ENCODE measurements at places on chromosomes 6 and 20.

GRCh38 chr20:62707921-62708521, 615 bp upstream of the NTSR1 start:
- DNase-seq: no peak

DNA sequence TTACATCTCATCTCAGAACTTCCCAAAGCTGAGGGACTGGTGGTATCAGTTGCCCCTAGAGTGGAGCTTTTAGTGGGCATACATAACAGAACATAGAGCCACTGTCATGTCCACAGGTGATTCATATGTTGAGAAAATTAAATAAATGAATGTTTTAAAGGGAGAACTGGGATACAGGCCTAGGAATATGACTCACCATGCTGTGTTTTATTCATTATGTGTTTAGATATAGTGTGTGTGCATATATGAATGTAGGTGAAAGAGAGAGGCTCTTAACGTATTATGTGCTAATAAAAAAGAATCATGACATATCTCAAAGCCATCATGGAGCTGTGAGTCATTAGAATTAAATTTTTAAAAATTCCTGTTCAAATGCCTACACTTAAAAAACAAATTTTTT, 332.2 kb upstream of the RSPO3 start:
- DNase-seq: no peak

GRCh38 chr6:90218959-90219208, 77.8 kb downstream of the BACH2 start:
- DNase-seq: no peak

- no peak for DNase-seq
Measured at GRCh38 chr6:84390334-84390733, 162.9 kb upstream of the CEP162 start.

GRCh38 chr6:143902827-143903226, 38.6 kb downstream of the ZC2HC1B start:
- no peak for DNase-seq

DNA sequence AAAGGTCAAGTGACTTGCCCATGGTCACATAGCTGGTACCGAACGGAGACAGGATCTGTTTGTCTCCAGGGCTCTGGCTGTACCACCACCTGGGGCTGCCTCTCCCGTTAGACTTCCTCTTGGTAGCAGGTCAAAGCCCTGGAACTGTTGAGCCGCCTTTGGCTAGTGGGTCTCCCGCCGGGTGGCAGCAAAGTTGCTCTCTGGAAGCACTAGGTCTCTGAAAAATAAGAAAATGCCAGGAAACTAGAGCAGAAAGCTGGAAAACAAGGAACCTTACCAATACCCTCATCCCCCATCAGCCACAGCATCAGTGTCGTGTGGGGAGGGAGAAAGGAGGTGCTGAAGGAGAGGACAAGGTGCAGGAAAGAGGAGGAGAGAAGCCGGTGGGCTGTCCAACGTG, 291.0 kb upstream of the SUPT3H start:
- no peak for DNase-seq

DNA sequence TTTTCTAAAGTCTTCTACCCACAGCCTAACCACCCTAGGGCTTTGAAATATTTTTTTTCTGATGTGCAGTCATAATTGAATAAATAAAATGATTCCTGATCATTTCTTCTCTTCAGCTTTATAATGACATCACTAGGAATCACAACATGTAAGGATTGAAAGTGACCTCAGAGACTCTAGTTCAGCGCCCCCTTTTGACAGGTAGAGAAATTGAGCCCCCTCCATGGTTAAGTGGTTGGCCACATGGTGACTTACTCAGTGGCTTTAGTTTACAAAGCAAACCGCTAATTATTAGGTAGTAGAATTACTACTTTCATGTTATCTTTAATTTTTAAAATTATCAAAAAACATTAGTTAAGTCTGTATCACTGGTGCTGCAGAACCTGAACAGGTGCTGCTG, 13.3 kb upstream of the SLC2A12 start:
- no peak for DNase-seq

DNA sequence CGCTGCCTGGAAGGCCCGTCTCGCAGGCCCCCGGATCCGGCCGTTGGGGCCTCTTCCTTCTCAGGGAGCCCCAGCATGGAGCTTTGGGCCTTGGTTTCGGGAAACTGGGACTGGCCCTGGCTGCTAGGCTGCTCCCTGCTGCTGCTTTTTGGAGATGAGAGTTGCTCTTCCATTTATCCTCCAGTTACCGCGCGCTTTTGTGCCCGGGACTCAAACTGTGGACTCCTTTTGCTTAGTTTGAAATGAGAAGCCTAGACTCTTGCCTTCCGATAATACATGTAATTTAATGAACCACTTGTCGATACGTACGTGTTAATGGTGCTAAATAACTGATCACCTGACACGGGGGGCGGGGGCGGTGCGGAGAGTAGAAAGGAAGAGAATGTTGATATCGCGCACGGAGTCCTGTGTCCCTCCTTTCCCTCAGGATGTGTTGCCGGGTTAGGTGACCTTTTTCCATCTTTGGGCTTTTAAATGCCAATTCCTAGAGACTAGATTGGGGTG, 968 bp downstream of the PHF3 start:
- peak; percentile 54 for DNase-seq
